Heart left ventricle (tissue), 16 donors: ENCODE measurements at places on chromosomes 16 and 17. TPM values are rescaled to one million over a fixed set of nuclear protein-coding genes. Genes with fewer than 3 reads are reported as not detected.

Gene ARSG
- total RNA-seq = 4.3 TPM

GRCh38 chr16:67763066-67763465, 43.3 kb downstream of the RANBP10 start:
- H3K27ac ChIP-seq = no peak overlapping the region
- H3K27me3 ChIP-seq = no peaks in the 10 kb centered on the region
- peaks cover 9% of the 10 kb centered on the region for H3K4me1 ChIP-seq
- DNase-seq = no peak
- H3K4me3 ChIP-seq = no peak overlapping the region
- no peaks in the 10 kb centered on the region for H3K36me3 ChIP-seq

- no peaks in the 10 kb centered on the region for H3K27me3 ChIP-seq
- H3K4me1 ChIP-seq = peaks cover 25% of the 10 kb centered on the region
- DNase-seq = no peak
- no peak overlapping the region for H3K4me3 ChIP-seq
These were observed 142.0 kb downstream of the SSH2 start for GRCh38 chr17:29787995-29788394.

DNA sequence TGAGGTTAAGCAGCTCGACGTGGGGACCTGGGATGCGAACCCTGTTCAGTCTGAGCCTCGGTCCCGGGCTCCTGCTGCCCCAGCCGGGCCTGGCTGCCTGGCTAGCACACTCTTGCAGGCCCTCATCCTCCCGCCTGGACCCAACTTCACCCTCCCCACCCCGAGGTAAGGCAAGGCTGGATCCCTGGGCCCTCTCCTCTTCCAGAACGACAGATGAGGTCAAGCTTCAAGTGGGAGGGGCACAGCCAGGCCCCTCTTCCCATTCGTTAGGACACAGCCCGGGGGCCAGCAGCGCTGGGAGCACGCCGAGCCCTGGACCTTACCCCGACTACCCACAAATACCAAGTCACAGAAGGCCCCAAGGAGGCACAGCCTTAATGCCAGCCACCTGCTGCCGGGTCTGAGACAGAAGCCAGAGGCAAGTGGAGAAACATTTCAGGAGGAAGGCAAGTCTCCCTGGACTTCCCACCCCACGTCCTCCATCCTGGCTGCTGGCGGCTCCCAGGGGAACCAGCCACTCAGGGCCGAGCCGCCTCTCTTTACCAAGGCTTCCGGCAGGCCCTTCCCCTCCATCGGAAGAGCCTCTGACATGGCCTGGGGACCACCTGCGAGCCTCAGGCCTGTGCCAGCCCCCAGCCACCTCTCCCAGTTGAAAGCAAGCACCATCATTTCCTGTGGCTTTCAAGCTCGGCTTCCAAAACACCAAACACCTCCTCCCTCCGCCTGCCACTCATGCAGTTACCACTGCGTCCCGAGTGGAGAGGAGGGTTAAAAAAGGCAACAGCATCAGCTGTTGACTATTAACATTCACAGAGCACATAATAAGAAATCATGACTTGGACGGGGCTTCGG, 59.9 kb downstream of the RPH3AL start:
- peaks cover 4% of the 10 kb centered on the region for H3K27me3 ChIP-seq
- no peak overlapping the region for H3K4me3 ChIP-seq
- H3K36me3 ChIP-seq = no peaks in the 10 kb centered on the region
- H3K27ac ChIP-seq = no peak overlapping the region
- H3K4me1 ChIP-seq = no peaks in the 10 kb centered on the region

GRCh38 chr16:47060596-47060995, 83.1 kb downstream of the NETO2 start:
- no peak overlapping the region for H3K4me3 ChIP-seq
- DNase-seq = no peak
- no peaks in the 10 kb centered on the region for H3K27me3 ChIP-seq
- no peaks in the 10 kb centered on the region for H3K4me1 ChIP-seq
- H3K27ac ChIP-seq = no peak overlapping the region
- H3K36me3 ChIP-seq = no peaks in the 10 kb centered on the region

- H3K36me3 ChIP-seq = no peaks in the 10 kb centered on the region
- DNase-seq = no peak
- no peaks in the 10 kb centered on the region for H3K27me3 ChIP-seq
- H3K27ac ChIP-seq = no peak overlapping the region
These were observed 63.1 kb downstream of the USP22 start for GRCh38 chr17:20979792-20980083.

DNA sequence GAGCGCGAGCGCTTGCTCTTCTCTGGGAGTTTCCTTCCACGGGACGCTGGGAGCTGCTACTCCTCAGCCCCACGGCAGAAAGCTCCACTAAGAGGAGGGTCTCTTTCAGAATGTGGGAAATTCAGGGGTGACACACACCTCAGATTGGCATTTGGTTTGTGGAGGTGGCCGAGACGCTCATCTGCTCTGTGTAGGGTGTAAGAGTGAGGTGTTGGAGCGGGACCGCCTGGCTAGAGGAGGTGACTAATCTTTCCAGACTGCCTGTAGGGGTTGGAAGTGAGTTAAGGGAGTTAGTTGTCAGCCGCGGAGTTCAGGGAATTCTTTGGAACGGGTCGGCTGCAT, 735 bp downstream of the PSMD11 start:
- DNase-seq = peak; percentile 53
- H3K4me3 ChIP-seq = peak overlapping the region; percentile 87
- H3K27ac ChIP-seq = peak overlapping the region; percentile 82

DNA sequence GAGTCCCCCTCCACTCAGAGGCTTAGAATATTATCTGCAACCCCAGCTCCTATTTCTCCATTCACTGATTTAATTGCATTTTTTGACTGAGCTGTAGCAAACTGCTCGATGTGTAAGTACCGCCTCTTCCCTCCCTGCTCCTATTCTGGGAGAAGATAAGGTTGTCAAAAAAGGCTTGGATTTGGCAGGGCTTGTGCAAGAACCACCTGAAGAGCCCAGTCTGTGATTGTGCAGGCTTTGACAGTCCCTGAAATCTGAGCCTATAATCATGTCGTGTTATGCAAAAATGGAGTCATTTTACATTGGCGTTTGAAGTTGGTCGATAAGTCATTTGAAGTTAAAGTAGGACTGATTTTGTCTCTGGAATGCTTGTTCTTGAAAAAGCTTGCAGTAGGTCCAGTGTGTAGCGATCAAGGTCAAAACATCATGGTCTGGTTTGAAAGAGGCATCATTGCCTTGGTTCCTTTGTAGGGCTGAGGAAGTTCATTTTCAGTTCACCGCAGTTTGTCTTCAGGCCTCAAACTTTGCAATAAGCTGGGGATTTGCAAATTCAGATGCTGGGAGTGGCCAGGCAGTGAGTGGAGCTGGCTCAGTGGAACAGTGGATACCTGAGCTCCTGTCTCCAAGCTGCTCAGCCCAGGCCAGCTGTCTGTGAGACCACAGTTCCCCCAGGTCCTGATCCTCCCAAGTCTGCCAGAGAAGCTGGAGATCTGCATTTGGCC, 68.8 kb downstream of the KATNIP start:
- H3K27me3 ChIP-seq = no peaks in the 10 kb centered on the region
- H3K27ac ChIP-seq = no peak overlapping the region
- H3K4me1 ChIP-seq = peaks cover 3% of the 10 kb centered on the region
- no peak overlapping the region for H3K4me3 ChIP-seq

Gene OR3A3
- total RNA-seq = not detected

Gene TBC1D3K
- not detected for total RNA-seq

DNA sequence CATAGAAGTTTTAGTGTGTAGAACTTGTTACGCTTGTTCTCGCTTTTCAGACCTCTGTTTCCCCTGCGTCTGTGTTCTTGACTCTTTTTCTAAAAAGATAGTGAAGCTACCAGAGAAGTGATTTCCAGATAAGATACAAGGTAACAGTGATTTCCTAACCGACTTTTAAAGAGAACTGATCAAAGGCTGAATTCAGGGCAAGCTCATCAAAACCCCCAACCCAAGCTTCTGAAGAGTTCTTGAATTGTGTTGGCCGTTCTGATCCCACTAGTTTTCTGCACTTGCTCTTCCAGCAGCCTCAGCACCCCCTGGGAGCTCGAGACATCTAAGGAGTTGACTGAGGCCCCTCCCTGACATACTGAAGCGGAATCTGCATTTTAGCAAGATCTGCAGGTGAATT, 12.7 kb upstream of the NSMCE1 start:
- no peaks in the 10 kb centered on the region for H3K4me1 ChIP-seq
- no peaks in the 10 kb centered on the region for H3K36me3 ChIP-seq
- H3K4me3 ChIP-seq = no peak overlapping the region
- no peaks in the 10 kb centered on the region for H3K27me3 ChIP-seq

GRCh38 chr17:79625706-79626105, 14.9 kb upstream of the RBFOX3 start:
- H3K27ac ChIP-seq = no peak overlapping the region
- peaks cover 10% of the 10 kb centered on the region for H3K27me3 ChIP-seq

DNA sequence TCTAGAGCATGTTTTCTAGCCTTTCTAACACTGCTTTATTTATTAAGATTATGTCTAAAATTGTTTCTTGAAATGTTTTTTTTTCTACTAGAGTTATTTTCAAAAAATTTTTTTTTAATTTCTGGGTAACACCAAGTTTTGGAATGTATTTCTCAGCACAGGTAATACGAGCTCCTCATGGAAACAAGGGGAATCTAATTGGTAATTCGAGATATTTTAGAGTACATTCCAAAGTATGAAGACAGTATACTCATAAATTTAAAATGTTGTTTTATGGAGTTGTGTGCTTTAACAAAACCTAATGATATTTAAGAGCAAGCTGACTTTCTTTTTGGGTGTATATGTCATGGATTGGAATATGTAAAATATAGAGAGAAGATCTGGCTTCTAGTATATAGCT, 42.4 kb downstream of the OMG start:
- H3K27me3 ChIP-seq = no peaks in the 10 kb centered on the region
- peaks cover 17% of the 10 kb centered on the region for H3K4me1 ChIP-seq
- DNase-seq = no peak
- peaks cover 43% of the 10 kb centered on the region for H3K36me3 ChIP-seq

DNA sequence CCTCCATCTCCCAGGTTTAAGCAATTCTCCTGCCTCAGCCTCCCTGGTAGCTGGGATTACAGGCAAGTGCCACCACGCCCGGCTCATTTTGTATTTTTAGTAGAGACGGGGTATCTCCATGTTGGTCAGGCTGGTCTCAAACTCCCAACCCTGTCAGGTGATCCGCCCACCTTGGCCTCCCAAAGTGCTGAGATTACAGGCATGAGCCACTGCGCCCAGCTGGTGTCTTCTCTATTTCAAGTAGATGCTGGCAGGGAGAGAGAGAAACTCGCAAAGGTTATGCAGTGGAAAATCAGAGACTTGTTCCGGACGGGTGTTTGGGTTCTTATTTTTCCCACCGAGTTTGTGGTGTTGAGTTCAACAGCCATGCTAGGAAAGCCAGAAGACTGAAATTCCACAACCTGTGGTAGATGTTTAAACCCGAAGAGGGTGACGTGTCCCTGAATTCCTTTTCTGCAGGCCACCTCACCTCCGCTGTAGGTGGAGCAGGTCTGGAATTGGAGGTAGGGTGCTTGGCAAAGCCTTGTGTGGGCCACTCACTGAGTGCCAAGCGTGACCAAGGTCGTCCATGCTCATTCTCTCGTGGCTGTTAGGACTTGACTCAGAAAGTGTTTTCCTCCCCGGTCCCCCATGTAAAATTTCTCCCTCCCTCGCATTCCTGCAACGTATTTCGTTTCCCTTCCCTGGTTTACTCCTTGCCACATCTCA, 7.3 kb upstream of the ZDHHC7 start:
- no peaks in the 10 kb centered on the region for H3K4me1 ChIP-seq
- H3K36me3 ChIP-seq = no peaks in the 10 kb centered on the region
- H3K4me3 ChIP-seq = no peak overlapping the region
- no peak for DNase-seq
- no peaks in the 10 kb centered on the region for H3K27me3 ChIP-seq

- no peaks in the 10 kb centered on the region for H3K36me3 ChIP-seq
- H3K4me3 ChIP-seq = peak overlapping the region; percentile 72
- DNase-seq = peak; percentile 68
- no peaks in the 10 kb centered on the region for H3K27me3 ChIP-seq
These were observed 946 bp upstream of the TMEM256 start for GRCh38 chr17:7404737-7405349.

DNA sequence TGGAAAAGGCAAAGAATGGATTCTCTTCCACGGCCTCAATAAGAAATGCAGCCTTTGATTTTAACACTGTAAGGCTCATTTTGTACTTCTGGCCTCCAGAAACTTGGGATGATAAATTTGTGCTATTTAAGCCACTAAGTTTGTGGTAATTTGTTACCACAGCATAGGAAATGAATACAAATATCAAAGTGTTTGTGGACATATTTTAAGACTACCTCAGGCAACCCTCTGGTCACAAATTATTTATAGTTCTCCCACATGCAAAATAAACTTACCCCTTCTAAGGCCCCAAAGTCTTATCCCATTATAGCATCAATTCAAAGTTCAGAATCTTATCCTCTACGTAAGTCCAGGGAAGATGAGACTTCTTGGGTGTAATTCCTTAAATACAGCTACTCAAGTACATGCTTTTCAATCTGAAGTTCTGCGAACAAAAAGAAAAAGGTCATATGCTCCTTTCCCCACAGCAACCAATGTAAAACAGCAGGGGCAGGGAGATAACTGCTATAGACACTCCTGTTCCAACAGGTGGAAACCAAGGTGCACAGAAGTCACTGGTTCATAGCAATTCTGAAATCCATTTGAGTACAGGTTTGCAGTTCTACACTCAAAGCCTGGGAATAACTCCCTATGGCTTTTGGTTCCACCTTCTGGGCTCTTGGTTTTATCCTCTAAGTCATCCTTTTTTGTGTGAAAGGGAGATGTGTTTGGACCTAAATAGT, 5.4 kb upstream of the EFCAB13 start:
- H3K27ac ChIP-seq = no peak overlapping the region
- H3K36me3 ChIP-seq = no peaks in the 10 kb centered on the region
- no peaks in the 10 kb centered on the region for H3K4me1 ChIP-seq

Gene RPL27
- 522 TPM for total RNA-seq

Gene SEPTIN12
- total RNA-seq = not detected

Gene TBC1D28
- not detected for total RNA-seq

Gene PITPNM3
- 0.25 TPM for total RNA-seq

Gene TEKT5
- not detected for total RNA-seq

GRCh38 chr17:82449131-82449882, 1.2 kb downstream of the CYBC1 start:
- H3K4me1 ChIP-seq = peaks cover 21% of the 10 kb centered on the region
- DNase-seq = no peak
- peak overlapping the region; percentile 79 for H3K27ac ChIP-seq
- H3K27me3 ChIP-seq = no peaks in the 10 kb centered on the region
- peak overlapping the region; percentile 97 for H3K4me3 ChIP-seq
- H3K36me3 ChIP-seq = no peaks in the 10 kb centered on the region

Gene PIRT
- total RNA-seq = not detected

GRCh38 chr17:45307290-45308015, 9.4 kb downstream of the MAP3K14 start:
- peaks cover 4% of the 10 kb centered on the region for H3K36me3 ChIP-seq
- peaks cover 82% of the 10 kb centered on the region for H3K4me1 ChIP-seq
- no peak for DNase-seq
- H3K4me3 ChIP-seq = no peak overlapping the region
- H3K27me3 ChIP-seq = no peaks in the 10 kb centered on the region

Gene ASGR1
- total RNA-seq = 0.23 TPM

Gene CACNG1
- not detected for total RNA-seq
